ENCODE measurements at places on chromosomes 7 and 10. TPM values are rescaled to one million over a fixed set of nuclear protein-coding genes. Genes with fewer than 3 reads are reported as not detected.

The MYH16 gene
- total RNA-seq: not detected

The AMZ1 gene
- not detected for total RNA-seq

The COPS6 gene
- 109 TPM for total RNA-seq

The KCNIP2 gene
- 2.3 TPM for total RNA-seq

The MOGAT3 gene
- not detected for total RNA-seq

The INTS15 gene
- 45.1 TPM for total RNA-seq

The ZNF777 gene
- total RNA-seq: 18.2 TPM

The SPDYE8 gene
- not detected for total RNA-seq

DNA sequence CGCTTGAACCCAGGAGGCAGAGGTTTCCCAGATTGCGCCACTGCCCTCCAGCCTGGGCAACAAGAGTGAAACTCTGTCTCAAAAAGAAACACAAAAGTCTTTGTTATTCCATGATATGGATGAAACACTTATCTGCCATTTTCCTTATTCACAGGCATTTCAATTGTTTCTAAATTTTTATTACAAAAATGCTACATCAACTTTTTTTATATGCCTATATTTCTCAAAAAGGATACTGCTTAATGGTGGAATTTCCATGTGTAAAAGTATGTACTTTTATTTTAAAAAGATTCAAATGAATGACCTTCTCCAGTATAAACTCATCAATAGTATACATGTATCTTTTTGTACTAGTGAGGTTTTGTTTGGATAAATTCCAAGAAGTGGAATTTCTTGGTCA is 41.9 kb upstream of the STMP1 start:
- DNase-seq: no peak

DNA sequence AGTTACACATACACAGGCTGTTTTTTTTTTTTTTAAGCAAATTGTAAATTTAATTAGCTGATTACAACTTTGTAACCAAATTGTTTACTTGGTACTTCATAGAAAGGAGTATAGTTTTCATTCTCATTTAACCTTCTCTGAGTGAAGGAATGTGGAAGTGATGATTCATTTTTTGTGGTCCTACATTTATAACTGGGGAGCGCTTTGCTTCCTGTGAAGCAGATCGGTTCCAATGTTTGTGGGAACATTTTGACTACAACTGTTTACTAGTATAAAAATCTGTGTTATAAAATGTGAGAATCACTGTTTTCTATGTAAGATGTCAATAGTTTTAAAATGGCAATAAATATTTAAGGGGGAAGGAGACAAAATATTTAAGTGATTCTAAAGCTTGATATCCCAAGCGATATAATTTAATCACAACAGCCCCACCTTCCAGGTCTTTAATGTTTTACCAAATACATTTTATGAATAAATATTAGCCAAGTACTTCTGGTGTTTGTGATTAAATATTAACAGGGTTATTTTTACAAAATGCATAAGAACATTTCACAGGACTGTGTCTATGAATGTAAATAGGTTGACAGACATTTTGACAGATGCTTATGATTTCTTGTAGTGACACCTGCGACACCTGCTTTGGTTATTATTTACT is 57.1 kb downstream of the NXPH1 start:
- DNase-seq: no peak

DNA sequence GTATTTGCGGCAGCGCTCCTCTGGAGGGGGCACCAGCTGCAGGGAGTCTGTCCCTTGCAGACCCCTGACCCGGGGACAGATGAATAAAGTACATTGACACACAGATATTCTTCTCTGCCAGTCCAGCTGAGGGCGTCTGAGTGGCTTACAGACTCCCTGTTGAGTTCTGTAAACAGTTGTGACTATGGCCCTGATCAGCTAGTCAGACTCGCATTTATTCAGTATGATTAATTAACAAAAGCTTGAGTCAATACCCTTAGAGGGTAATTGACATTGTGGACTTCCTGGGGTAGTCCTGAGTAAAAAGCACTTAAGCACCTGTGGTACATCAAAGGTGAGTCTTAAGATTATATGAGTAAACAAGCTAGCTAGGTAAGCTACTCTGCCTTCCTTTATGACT is 21.0 kb downstream of the ANKRD30A start:
- no peak for DNase-seq

GRCh38 chr10:12720217-12720981 is 281.1 kb downstream of the CCDC3 start:
- DNase-seq: no peak

DNA sequence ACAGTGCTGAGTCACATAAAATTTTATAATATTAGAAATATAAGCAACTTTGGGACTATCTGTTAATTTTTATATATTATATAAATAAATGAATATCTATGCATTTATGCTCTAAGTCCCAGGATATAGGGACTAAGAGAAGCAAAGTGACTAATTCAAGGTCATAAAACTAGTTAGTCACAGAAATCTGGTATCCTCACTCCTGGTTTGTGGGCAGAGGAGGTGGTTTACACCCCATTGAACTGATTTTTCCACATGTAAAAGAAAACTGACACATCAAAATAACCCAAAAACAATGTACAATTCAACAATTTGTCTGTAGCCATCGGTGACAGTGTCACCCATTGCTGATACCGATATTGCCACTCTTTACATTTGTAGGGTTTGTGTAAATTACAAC is 3.0 kb downstream of the PCLO start:
- DNase-seq: no peak

DNA sequence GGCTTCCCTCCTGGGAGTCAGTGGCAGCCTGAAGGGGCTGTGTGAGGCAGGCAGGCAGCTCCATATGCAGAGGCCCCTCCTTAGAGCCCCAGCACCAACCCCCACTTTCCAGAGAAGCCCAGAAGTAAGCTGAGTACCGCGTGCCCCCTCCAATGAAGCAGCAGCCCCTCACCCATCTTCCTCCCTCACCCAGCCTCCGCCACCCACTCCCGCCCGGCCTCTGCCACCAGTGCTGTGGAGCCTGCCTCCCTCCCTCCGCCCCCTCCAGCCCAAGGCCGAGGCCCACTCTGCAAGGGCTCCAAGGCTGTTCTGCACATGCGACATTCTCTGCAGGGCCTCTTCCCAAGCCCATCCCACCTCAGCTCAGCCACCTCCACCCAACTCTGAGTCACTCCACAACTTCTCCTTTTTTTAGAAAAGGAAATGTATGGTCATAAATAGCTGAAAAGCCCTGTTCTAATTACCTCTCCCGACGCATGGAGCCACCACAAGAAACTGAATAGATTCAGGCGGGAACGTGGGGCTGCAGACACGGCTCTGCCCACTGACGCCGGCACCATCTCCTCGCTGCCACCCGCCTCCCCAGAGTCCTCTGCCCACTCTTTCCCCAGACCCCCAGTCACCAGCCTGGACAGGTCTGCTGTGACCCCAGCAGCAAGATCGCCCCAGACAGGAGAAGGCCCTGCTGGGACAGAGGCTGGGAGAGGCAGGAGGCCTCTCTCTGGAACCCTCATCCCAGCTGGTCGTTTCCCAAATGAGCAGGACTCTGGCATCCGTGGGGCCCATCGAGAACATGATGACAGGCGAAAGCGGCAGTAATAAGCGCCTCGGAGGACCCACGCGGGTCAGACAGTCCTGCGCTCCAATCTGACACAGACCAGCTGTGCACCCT is 213.9 kb downstream of the MAD1L1 start:
- no peak for DNase-seq

GRCh38 chr10:131636116-131636515 is 264.7 kb upstream of the PPP2R2D start:
- no peak for DNase-seq

DNA sequence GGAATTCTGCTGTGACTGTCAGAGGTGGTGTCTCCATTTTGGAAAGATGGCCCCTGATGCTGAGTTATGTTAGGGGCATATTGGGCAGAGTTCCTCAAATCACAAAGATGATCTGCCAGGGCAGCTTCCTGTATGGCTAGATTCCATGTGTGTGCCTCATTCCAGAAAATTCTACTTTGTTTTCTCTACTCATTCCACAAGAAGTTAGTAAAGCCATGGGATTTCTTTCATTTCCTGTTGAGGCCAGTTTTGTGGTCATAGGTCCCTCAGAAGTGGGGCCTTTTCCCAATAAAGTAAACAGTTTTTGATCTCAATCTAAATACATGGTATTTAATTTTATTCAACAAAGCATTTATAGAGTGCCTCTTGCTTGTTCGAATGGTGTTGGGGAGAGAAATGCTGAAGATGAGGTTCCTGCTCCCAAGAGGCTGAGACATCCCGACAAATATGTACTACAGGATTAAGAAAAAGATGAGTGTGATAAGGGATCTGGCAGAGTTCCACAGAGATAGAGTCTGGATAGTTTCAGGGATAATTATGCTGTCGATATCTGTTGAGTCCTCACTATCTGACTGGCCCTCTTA is 33.0 kb downstream of the MINDY4 start:
- DNase-seq: no peak

DNA sequence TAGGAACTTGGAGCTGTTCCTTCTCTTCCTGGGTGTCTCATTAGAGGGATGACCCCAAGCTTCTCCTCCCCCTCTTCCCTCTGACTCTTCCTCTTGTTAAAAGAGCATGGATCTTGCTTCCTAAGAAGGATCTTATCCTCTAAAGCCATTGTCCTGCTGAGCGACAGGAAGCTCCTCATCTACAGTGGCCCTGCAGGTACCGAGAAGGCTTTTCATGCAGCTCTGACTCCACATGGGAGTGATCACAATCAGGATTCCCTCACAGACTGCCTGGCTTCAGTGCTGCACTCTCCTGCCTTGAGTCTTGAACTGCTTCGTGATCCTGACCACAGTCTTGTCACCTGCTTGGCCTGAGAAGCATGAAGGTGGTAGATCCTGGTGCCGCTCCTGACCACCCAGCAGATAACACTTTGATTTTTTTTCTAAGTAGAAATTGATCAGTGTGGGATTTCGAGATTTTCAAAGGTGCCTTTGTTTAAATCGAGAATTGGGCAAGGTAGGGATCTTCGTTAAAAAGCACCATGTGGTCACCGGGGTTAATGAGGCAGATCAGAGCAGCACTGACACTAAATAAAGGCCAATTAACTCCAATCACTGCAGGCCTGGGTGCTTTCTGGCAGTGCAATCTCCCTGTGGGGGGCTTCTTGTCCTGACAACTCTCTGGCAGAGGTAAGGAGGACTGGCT is 376.4 kb downstream of the NRG3 start:
- no peak for DNase-seq

DNA sequence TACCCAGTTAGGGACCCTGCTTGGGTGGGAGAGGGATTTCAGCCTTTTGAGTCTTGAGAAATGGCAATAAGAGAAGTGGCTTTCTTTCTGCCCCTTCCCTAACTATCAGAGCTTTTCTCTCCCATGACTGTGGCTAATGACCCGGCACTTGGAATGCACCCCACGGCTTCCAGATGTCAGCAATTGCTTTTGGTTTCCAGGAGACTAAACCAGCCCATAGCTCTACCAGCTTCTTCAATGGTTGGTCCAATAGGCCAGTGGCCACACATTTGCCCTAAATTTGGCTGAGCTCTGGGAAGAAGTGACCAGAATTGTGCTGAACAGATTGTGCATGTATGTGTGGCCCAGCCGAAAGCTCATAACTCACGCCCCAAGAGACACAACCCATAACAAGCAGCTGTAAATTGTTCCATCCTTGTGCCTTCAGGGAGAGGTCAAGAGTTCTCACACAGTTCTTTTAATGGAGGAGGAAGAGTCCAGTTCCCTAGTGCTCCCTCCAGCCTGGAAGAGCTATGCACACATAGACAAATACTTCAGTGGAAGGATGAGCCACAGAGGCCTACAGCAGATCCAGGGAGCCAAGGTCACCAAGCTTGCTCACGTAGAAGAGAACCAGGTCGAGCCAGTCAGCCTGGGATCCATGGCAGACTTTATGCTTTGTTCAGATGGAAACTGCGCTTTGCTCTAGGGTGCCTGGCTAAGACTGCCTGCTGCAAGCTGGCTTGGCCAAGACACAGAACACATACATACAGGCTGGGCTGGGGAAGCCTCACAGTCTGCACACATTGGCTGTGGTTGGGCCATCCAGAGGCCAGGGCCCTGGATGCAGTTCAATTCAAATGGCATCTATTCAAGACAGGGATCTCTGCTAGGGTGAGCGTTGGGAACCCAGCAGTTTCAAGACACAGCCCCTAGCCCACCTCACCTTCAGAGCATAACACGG is 131.8 kb upstream of the HABP2 start:
- DNase-seq: no peak

- no peak for DNase-seq
Measured at GRCh38 chr10:68816796-68817412, 10.4 kb upstream of the STOX1 start.

DNA sequence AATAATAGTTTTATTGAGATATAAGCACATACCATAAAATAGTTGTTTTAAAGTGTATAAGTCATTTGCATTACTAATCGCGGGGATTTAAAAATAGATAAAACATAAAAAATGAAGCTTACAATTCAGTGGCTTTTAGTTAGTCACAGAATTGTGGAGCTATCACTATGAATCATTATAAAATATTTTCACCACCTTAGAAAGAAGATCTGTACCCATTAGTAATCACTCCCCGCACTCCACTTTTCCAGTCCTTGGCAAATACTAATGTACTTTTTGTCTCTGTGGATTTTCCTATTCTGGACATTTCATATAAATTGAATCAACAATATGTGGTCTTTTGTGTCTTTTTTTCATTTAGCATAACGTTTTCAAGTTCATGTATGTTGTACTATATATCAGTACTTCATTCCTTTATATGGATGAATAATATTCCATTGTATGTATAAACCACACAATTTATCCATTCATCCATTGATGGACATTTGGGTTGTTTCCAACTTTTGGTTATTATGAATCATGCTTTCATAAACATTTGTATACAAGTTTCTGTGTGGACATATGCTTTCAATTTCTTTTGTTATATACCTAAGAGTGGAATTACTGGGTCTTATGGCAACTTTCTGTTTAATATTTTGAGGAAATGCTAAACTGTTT is 162.5 kb downstream of the MAGI2 start:
- no peak for DNase-seq

DNA sequence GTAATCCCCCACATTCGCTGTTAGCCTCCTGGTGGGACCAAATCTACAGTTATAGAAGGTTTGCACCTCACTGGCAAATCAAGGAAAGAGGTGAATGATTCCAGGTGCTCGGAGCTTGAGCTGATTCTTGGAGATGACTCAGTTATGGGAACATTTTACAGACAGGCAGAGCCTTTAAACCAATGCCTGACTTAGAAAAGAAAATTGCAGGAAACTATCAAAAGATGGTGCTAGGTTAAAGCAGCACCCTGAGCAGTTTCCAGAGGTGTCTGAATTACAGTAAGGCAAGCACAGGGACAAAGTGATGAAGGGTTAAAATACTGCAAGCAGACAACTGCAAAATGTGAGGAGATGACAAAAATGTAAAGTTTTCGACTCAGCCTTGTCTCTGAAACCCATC is 2.9 kb downstream of the LRRTM3 start:
- no peak for DNase-seq

- no peak for DNase-seq
Measured at GRCh38 chr10:63155388-63156020, 22.4 kb downstream of the NRBF2 start.

GRCh38 chr10:119768455-119769094 is 42.7 kb downstream of the INPP5F start:
- DNase-seq: no peak

- DNase-seq: no peak
Measured at GRCh38 chr10:124144536-124144935, 51.1 kb upstream of the CHST15 start.
